Stromal cell of bone marrow (primary cell): ENCODE measurements at places on chromosomes 3 and 15.

GRCh38 chr15:67178569-67179210 lies 75.8 kb downstream of the AAGAB start:
- peak; percentile 80 for DNase-seq

DNA sequence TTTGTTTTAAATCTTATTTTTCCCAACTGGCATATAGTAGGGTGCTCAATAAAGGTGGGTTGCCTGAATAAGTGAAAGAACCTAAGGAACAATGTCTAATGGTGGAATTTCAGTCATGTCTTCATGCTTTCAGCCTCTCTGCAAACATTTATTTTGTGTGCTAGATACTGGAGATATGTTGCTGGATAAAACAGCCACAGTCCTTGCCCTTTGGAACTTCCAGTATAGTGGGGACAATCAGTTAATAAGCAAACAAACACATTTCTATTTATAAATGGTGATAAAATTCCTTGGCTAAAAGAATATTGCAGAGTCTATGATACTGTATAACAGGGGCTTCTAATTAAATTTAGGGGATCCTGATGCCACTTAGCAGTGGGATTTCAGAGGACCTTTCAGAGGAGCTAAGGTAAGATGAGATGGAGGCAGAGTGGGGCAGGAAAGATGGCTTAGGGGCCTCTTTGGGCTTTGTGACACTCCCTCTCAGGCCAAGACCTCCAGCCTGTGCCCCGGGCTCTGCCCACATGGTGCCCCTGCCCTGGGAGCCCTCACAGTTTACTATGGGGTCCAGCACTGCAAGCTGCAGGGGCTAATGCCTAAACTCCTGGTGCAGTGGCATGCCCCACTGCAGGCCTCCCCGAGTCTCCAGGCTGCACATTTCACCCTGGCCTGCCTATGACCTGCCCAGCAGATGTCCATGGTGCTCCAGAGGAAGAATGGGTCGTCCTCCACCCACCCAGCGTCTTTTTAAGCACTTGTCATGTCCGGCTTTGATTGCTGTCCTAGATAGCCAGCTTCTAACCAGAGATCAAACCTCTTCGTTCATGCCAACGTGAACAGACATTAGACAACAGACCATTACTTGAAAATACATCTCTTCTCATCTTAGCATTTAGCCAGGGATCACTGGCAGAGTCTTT lies 61.6 kb upstream of the PRR23C start:
- no peak for DNase-seq

DNA sequence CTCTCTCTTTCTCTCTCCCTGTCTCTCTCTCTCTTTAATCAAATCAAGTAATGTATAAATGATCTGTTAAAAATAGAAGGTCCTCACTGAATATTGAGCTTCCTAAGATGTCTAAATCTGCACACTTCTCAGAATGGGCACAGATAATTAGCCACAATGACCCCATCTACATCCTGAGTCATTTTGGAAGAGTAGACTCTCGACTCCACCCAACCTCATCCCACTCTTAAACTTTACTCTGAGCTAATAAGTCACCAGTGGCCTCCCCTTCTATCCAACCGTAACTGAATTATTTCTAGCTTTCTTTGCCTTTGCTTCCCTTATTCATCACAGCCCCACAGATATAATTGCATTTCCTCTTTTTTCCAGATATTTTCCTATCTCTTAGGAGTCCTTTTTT lies 326.5 kb upstream of the ZNF717 start:
- no peak for DNase-seq

GRCh38 chr15:70710714-70711113 lies 52.6 kb downstream of the UACA start:
- no peak for DNase-seq

DNA sequence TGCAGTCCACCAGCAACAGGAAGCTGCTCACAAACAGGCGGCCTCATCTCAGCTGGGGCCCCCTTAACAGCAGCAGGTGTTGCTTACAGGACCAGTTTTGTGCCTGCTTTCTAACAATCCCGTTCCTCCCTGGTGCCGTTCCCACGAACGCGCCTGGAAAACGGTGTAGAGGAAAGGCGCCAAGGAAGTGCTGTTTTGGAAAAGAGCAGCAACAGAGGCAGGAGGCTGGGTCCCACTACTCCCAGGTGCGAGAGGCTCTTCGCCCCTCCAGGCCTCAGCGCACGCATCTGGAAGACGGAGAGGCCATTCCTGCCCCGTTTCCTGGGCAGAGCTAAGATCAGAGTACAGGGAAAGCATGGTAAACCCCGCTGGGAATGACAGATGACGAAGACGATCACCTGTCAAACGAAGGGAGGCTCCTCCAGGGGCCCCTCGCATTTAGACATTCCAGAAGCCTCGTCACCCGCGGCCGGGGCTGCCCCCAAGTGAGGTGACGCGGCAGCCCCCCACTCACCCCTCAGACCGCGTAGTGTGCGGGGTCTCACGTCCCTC lies 603 bp downstream of the SCAPER start:
- DNase-seq: no peak

- no peak for DNase-seq
These were observed 28.9 kb upstream of the BHLHE40 start for GRCh38 chr3:4950351-4950784.

- no peak for DNase-seq
These were observed 56.7 kb upstream of the TSPAN3 start for GRCh38 chr15:77127626-77128025.

DNA sequence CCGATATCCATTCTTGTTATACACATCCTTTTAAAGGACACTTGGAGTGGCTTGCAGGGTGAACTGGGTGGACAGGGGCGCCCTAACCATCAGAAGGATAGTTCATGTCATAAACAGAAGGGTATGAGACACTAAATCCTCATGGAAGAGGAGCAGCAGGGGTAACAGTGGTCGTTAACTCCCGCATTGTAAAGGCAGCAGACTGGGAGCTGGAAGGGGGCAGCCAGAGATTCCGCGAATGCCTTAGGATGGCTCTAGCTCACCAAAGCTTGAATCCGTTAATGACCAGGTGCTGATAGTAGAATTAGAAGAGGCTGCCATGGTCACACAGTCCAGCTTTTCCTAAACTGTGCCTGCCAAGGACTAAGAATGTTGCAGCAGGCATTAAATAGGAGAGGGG lies 85.2 kb upstream of the ANKRD34C start:
- no peak for DNase-seq

GRCh38 chr15:94403331-94403730 lies 172.0 kb downstream of the MCTP2 start:
- no peak for DNase-seq

GRCh38 chr15:50148362-50148963 lies 29.4 kb upstream of the ATP8B4 start:
- DNase-seq: no peak

- no peak for DNase-seq
These were observed 1.8 kb downstream of the CCRL2 start for GRCh38 chr3:46408853-46409252.

- DNase-seq: no peak
These were observed 70.2 kb upstream of the GADL1 start for GRCh38 chr3:30964612-30965011.

DNA sequence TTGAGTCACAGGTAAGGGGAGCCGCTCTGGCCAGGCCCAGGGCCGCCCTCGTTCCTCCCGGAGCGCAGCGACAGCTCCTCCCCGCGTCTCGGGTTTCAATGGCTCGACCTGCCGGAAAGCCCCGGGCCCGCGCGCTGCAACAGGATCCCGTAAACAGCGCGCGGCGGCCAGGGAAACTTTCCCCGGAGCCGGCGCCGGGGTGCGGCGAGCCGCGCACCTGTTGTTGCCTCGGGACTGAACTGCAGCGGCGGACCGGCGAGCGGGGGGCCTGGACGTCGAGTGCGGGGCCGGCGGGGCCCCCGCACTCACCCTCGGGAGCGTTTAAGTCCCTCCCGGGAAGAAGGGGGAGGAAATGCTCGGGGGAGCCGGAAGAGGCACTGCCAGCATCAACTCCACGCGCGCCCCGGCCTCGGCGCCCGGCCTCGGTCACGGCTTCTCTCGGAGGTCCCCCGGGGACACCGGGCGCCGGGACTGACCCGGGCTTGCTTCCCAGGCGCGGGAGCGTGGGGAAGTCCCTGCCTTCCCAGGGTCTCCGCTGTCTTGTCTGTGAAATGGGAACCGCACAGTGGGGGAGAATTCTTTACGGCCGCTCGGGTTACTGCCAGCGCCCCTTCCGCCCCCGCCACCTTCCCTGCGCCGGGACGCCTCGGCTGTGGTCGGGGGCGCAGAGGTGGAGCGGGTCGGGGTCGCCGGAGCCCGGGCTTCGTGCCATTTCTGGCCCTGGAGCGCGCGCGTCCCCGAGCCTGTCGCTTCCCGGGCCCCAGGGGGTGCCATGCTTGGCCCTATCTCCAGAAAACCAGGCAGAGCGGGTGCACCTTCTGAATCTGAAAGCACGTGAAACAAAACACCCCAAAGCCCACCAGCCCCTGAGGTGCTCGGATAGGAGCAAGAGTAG lies 7.5 kb upstream of the PGPEP1L start:
- no peak for DNase-seq

GRCh38 chr3:139518926-139519842 lies 20.4 kb downstream of the RBP1 start:
- no peak for DNase-seq

- DNase-seq: no peak
These were observed 33.5 kb upstream of the TBC1D21 start for GRCh38 chr15:73839699-73840377.

DNA sequence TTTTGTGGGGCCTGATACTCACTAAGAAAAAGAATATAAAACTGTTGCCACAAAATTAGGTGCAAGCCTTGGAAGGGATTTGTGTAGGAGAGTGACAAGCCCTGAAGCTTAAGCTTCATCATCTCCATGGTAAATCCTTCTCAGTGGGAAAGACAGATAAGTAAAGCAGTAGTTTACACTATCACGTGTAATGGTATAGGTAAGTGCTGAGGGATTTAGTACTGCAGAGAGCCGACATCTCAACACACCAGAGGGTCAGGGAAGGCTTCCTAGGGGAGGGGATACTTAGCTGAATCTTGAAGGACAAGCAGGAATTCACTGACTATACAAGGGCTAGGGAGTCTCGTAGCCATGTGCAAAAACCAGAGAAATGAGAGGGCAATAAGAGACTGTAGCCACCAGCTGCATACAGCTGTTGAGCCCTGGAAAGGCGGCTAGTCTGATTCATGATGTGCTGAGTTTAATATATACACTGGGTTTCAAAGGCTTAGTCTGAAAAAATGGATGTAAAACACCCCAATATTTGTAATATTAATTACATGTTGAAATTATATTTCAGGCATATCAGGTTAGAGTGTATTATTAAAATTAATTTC lies 11.1 kb downstream of the SLC24A1 start:
- DNase-seq: no peak

- no peak for DNase-seq
These were observed 12.5 kb downstream of the ASB7 start for GRCh38 chr15:100614918-100615317.

- peak; percentile 85 for DNase-seq
These were observed 11.3 kb upstream of the KNL1 start for GRCh38 chr15:40582726-40583246.

- peak; percentile 64 for DNase-seq
These were observed 271.4 kb upstream of the RARB start for GRCh38 chr3:25156626-25157025.

DNA sequence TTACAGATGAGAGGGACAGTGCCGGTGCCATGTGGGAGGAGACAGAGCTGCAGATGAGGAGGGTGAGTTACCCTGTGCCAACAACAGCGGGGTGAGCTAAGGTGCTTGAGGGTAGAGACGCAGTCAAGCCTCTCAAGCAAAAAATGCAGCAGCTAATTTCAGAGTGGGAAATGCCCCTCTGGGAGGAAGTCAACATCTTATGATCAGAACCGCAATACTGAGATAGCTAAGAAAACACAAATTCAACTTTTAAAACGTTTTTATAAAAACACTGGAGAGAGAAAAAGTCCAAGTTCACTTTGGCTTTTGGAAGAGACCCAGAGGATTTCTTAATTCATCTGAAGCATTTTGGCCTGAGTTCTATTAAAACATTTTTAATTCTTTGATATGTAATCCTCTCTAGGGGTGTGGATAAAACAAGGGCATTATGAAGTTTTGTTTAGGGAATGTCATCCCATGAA lies 319.2 kb downstream of the SLC9A9 start:
- peak; percentile 70 for DNase-seq

GRCh38 chr3:194730365-194730764 lies 44.7 kb downstream of the FAM43A start:
- no peak for DNase-seq

- DNase-seq: no peak
These were observed 769.1 kb upstream of the CFAP20DC start for GRCh38 chr3:59818919-59819300.

DNA sequence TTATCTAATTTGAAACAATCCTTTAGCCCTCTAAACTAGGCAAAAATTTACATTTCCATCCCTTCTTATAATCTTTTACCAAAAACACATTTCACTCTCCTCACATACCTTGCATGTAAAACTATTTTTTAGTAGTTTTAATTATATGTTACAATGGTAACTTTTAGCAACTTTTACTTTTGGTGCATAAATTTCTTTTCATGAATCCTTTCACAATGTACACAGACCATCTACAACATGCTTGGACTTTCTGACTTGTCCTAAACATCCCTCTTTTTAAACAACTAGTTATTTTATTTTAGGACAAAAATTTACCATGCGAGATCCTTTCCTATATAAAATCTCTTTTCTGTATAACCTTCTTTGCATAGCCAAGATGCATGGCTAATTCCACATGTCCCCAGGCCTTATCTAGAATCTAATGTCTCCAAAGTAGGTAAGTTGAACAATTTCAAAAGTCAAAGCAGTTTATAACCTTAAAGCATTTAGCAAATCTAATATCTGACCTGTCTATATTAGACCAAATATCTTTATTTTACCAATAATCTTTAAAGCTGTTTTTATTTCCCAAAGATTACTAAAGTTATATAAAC lies 14.4 kb upstream of the ALDH1L1 start:
- DNase-seq: no peak

DNA sequence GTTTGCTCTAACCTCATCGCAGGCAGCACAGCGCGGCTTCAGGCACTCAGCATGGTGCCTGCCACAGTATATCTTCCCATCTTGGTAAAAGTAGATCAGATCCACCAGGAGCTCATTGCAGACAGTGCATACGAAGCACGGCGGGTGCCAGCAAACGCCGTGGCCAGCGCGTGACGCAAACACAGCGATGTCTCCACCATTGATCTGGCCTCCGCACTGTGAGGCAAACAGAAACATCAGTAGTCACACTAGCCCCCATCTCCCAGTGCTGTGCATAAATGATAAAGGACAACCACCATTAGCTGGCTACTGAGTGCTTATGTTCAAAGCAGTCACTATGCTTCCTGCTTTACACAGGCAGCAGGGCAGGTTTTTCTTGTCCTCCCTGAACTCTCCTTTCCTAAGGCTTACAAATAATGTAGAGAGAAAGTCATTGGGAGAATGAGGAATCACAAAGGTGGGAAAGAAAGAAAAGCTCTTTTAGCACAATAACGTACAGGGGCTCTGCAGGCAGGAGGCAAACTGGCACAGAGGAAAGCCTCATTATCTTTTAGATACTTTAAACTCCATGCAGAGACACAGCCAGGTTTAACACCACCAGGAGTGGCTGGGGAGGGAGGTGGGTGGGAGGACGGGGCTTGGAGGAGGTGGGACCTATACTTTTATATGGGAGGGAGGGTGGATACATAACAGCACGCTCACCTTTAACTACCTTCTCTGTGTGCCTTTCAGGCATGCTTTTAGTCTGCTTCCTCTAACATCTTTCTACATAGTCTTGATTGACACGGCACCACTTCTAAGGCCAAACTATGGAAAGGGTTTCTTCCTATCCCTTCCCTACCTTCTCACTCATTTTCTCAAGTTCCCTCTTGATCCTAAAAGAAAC lies 67.9 kb downstream of the PRICKLE2 start:
- DNase-seq: no peak
